ENCODE measurements at places on chromosomes 13 and 19. TPM values are rescaled to one million over a fixed set of nuclear protein-coding genes. Genes with fewer than 3 reads are reported as not detected.

DNA sequence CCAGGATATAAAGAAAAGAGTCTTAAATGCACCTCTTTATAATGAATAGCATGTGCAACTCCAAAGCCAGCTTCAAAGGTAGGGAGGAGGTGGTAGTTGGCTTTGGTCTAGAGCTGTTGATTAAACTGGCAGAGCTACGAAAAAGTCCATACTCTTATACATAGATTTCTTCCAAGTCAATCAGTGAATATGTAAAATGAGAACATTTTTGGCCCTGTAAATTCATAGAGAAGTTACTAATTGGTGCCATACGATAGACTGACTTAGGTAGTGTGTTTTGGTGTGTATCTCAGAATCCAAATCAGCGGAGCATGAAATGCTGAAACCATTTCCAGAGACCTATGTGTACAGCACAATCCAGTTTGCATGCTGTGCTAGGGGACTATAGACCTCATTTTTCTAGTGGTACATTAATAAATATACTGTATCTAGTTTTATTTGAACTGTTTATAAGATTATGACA, 17.1 kb upstream of the DPY19L3 start:
- no peak for DNase-seq

- no peak for DNase-seq
Observed at GRCh38 chr13:21674490-21675009, 3.7 kb downstream of the FGF9 start.

- DNase-seq = peak; percentile 93
Observed at GRCh38 chr13:23377983-23378632, 55.4 kb downstream of the SACS start.

- no peak for DNase-seq
Observed at GRCh38 chr13:106443607-106444322, 91.7 kb downstream of the EFNB2 start.

- DNase-seq = no peak
Observed at GRCh38 chr19:2064395-2064787, 13.3 kb upstream of the MKNK2 start.

GRCh38 chr19:39829702-39830275, 4.2 kb downstream of the DYRK1B start:
- no peak for DNase-seq

The RASAL3 gene
- 4.1 TPM for total RNA-seq

Data from endothelial cell of umbilical vein (primary cell).